ENCODE measurements at places on chromosomes 5 and 9.

DNA sequence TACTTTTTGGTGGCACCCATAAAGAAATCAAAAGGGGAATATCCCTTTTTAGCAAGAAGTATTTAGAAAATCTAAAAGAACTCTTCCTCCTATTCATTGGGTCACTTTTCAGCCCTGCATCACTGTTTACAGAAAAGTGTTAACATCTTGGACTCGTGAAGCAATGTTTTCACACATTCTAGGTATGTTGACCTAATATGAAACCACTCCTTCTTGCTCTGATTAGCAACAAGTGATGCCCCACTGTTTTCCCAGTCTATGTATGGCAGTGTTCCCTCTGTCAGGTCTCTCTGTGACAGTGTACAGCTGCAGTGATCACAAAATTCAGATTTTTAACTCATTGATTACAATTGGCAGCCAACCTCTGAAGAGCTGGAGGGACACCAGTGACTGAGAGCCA is 148.2 kb upstream of the SLC12A2 start:
- no peak for DNase-seq

- no peak for DNase-seq
These were observed 768.8 kb upstream of the GRAMD2B start for GRCh38 chr5:125654392-125654791.

- DNase-seq, result no peak
These were observed 35.2 kb downstream of the WHRN start for GRCh38 chr9:114470121-114470520.

GRCh38 chr5:152147286-152147685 is 222.6 kb upstream of the GLRA1 start:
- DNase-seq, result no peak

DNA sequence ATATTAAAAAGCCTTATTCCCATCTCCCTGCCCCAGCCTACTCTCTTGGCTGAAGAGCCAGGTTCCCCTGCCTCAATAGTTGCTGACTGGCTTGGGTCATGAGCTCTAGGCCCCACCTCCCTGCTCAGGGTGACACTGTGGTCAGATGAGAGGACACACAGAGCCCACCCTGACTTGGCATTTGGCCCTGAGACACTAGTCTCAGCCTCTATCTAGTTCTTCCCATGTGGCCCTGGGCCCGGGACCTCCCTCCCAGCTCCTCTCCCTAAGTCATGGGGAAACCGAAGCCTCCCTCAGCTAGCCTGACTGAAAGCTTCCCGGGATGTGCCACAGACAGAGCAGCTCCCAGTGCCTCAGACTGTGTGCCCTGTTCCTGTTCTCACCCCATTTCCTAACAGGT is 5.8 kb upstream of the MYOZ3 start:
- no peak for DNase-seq

DNA sequence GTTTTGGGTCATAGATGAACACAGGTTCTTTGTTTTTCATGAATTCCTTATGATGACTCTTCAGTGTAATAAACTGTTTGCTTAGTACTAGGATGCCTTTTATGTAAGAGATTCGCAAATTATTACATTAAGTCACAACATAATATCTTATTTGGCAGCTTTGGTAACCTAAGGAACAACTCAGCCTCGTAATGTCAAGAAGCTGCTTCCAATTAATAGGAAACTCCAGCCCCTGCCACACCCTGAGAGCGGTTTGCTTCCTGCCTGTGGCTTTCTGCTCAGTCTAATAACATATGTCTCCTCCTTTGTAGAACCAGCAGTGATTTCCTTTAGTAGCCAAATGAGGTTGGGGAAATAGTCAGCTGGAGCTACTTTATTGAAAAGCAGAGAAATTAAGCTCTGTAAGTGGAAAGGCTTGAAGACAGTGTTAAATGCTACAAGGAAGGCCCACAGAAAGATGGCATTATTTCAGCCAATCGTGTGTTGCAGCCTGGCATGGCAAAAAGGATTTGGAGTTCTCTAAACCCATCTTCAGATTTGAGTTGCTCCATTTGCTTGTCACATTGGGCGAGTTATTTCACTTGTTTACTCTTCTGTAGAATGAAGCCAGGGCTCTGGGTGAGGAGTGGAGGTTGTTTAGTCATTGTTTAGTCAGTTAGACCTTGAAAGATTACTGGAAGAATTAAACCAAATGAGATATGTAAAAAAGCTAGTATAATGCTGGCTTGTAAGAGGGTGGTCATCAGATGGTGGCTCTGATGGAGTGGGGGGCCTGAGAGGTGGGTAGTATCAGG is 54.1 kb downstream of the MTAP start:
- no peak for DNase-seq

GRCh38 chr5:42321785-42322184 is 101.5 kb upstream of the GHR start:
- DNase-seq, result no peak
